ENCODE measurements at places on chromosomes 1 and 21.

DNA sequence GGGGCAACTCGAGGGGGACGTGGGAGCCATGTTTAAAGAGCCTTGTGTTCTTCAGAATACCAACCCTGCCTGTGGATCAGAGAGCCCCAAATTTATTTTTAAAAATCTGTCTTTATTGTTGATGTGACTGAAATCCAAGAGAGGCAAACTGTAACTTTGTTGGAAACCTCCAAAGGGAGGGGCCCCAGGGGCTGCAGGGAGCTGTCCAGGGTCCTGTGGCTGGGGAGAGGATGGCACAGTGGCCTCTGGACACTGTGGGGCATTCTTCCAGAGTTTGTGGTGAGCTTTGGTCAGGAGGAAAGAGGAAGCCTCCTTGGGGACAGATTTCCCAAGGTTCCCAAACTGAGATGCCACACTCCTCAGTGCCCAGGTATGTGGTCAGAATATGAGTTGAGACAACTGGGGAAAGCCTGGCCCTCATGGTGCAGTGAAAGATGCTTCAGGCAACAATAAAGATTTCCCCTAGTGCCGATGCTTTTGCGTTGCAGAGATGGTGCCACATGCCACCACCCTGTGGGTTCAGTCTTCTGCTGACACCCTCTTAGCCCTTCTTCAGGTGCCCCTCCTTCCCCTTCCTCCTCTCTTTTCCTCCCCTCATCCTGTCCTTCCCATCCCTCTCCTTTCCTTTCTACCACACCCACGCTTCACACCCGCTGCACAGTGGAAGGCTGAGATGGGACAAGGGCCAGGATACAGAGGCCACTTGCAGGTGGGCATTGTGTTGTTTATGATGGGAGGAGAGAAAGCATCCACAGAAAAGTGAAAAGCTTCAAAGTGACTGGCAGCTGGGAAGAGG lies 122.1 kb downstream of the UCK2 start:
- no peak for DNase-seq

GRCh38 chr1:234724516-234725176 lies 114.7 kb upstream of the IRF2BP2 start:
- peak; percentile 36 for DNase-seq

DNA sequence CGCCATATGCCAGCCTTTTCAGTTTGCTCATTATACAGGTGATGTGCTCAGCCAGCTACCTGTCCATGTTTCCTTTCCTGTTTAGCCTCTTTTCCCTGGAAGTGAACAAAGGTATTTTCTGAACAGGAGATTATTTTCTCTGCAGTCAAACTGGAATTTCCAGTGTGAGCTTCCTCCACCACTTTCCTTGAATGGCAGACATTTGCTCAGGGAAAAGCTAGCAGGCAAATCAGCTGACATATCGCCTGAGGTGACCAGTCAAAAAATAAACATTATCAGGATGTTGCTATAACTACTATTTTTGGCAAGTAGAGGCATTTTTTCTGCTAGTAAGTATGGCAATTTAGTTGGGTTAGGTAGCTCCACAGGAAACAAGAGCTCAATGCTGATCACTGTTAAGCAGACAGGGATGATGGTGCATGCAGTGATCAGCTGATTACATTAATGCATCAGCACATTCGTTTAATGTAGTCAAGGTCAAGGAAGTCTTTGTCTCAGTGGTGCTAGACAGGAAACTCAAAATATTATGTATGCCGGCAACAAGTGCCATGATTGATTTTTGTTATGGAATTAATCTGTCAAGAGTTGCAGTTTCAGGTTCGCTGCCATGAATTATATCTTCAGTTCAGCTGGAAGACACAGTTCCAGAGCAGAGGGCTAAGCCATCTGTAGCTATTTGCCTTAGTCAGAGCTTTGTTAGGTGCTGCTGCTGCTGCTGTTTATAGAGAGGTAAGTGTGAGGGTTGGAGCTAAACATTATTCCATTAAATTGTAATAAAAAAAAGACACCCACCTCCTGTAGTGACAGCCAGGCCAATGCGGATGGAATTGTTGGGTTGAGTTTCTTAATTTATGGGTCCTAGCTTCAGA lies 179.7 kb upstream of the ST6GALNAC5 start:
- no peak for DNase-seq

- no peak for DNase-seq
Observed at GRCh38 chr1:235023711-235024439, 104.8 kb downstream of the TOMM20 start.

DNA sequence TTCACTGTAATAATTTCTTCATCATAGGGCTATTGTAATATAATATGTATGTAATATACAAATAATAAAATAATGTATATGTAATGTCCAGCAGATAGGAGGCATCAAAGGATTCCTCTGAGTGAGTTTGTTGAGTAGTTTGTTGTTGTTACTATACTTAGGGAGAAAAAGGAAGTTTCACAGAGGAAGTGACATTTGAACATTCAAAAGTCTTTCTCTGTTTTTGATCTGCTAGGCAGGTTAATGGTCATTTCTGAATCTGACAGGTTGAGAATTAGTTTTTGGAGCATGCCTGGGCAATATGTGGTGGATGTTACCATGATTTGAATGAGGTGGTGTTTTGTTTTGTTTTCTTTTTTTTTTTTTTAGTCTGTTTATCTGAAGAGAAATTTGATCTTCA lies 102.1 kb downstream of the NRDC start:
- DNase-seq = no peak

GRCh38 chr1:206035027-206035426 lies 11.3 kb upstream of the CTSE start:
- DNase-seq = no peak

DNA sequence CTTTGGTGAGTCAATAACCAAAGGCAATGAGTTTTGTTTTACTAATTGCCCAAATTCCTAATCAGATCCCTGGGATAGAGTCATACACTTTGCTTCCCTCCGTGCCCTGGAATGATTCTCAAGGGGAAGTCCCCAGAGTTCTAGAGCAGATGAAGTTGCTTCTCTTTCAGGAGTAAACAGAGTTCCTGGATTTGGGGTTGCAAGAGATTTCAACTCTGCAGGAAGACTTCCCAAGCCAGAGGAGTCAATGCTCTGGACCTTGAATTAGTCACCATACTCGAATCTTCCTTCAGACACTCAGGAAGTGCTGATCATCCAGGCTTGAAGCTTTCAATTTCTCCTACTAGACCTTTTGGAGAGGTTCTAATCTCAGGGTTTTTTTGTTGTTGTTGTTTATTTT lies 39.6 kb downstream of the FCER1A start:
- no peak for DNase-seq

GRCh38 chr1:181129771-181130606 lies 41.5 kb downstream of the IER5 start:
- DNase-seq = no peak

GRCh38 chr1:99660496-99660895 lies 14.6 kb downstream of the PALMD start:
- DNase-seq = no peak

DNA sequence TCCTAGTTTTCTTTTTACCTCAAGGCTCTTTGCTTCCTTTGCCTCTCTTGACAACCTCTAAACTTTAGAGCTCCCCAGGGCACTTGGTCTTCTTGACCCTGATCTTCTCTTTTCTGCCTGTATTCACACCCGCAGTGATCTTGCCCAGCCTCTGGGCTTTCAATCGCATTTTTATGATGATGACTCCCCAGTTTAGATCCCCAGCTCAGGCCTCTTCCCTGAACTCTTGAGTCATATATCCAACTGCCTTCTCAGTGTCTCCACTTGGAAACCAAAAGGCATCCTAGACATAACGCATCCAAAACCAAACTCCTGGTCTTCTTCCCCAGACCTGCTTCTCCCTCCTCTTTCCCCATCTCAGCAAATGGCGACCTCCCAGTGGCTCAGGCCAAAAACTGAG lies 6.5 kb downstream of the STUM start:
- DNase-seq = no peak

- no peak for DNase-seq
Observed at GRCh38 chr1:17561561-17561985, 22.1 kb downstream of the ARHGEF10L start.

- DNase-seq = no peak
Observed at GRCh38 chr1:232555494-232556210, 74.3 kb downstream of the SIPA1L2 start.

GRCh38 chr1:9085306-9085940 lies 16.0 kb upstream of the SLC2A5 start:
- DNase-seq = no peak

GRCh38 chr1:118961156-118961555 lies 27.0 kb downstream of the TBX15 start:
- no peak for DNase-seq

DNA sequence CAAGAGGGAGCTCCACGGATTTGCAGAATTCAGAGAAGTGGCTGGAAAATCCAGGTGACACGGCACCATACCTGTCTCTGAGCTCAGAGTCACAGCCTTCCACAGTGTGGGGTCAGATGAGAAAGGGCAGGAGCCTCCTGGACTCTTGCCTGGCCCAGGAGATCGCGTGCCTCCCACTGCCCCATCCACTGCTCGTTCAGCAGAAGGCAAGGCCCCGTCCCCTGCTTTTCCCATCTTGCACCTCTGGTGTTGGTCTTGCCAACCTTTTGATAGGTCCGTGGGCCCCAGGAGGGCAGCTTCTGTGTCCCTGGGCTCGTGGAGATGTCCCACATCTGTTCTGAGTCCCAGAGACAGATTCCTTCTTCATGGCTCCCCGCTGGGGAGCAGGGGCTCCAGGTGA lies 83.7 kb upstream of the VAMP3 start:
- DNase-seq = no peak

DNA sequence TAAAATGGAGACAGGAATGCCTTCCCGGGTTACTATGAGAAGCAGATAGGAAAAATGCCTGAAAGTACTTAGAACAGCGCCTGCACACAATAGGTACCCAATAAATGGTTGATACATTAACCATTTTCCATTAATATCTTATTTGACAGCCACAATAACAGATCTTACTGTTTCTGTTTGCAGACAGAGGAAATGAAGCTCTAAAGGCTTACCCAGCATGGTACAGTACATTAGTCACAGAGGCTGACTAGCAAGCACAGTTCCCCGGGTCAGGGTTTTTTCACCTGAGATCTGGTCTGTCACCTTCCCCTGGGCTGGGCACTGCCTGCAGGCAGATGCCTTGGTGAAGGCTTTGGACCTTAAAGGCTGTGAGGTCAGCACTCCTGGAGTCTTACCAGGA lies 2.9 kb downstream of the TRIM63 start:
- no peak for DNase-seq

- DNase-seq = no peak
Observed at GRCh38 chr1:178664278-178664677, 60.8 kb upstream of the RALGPS2 start.

- DNase-seq = no peak
Observed at GRCh38 chr1:241654019-241654418, 1.9 kb downstream of the WDR64 start.

DNA sequence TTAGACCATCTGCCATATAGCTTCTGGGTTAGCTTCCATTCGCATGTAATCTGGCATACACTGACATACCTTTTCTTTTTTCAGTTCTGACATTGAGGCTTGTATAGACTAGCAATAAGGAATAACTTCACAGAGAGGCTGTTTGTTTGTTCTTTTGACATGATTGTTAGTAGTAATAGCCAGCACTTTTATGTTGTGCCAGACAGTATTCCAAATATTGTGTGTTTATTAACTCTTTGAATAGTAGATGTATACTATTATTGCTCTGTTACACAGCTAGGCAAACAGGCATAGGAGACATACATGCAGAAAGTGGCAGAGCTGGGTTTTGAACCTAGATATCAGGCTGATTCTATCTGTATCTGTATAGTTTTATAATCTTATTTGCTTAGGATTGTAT lies 12.6 kb downstream of the SMG7 start:
- no peak for DNase-seq

- no peak for DNase-seq
Observed at GRCh38 chr1:181987334-181987895, 74.1 kb downstream of the ZNF648 start.

DNA sequence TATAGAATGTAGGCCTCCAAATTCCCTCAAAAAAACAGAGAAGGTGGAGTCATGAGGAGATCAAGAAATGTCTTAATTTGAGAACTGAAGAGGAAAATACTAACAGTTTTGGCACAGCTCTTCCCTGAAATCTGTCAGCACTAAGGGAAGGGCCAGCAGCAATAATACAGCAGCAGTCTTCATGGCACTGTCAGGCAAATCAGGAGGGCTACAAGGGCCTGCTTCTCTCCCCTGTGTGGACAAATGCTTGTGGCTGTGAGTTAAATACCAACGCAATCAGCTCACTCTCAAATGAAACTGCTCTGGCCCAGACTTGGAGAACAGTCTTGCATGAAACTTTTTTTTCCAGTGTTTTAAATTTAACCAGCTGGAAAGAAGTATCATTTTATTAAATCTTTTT lies 20.5 kb upstream of the CNN3 start:
- DNase-seq = no peak

- no peak for DNase-seq
Observed at GRCh38 chr1:110576441-110576840, 29.7 kb downstream of the KCNA2 start.

DNA sequence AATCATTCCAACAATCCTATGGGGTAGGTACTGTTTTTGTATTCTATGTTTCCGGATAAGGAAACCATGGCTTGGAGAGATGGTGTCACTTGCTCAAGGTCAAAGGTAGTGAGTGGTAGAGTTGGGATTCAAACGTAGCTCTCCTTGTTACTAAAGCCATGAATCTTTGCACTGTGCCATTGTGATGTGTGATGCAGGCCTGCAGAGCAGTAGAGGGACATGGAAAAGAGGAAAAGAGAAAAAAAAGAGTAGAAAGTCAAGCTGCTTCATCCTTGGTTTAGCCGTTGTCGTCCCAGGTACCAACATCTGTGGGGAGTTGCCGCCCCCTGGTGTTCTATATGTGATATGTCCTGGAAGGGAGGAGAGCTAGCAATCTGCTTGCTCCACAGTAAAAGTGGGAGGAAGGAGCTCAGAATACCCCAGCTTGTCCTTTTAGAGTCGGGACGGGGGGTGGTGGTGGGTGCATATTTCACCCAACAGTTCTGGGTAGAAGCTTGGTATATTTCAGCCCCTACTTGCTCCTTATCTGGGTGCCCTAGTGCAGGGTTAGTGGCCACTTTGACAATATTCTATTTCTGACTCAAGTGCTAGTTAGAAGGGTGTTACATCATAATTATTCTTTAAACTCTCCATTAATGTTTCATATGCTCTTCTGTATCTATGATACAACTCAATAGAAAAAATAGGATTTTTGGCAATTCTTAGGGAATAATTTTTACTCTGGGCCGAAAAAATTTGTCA lies 98.4 kb downstream of the EBNA1BP2 start:
- peak; percentile 72 for DNase-seq

- DNase-seq = no peak
Observed at GRCh38 chr1:170309389-170310013, 163.7 kb downstream of the NTMT2 start.

GRCh38 chr1:175731581-175731980 lies 11.8 kb downstream of the TNR start:
- DNase-seq = no peak
